ENCODE measurements at places on chromosomes 6 and 20.

DNA sequence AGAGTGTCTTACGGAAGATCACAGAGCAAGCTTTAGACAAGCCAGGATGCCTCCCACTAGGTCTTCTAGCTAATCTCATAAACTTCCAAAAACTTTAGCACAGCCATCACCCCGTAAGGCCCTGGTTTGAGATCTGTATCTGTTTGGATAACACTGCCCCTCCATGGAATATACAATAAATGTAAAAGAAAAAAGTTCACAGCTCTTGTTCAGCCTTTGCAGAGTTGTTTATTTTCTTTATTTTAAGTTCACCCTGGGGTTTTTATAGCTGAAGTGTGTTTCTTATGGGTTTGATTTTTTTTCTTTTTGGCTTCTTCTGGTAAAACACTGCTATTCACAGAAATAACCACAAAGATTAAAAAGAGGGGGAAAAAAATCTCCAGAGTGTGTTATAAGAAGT, 125.6 kb downstream of the EYA2 start:
- no peak for DNase-seq

GRCh38 chr6:42771741-42772100, 10.1 kb upstream of the BICRAL start:
- no peak for DNase-seq

DNA sequence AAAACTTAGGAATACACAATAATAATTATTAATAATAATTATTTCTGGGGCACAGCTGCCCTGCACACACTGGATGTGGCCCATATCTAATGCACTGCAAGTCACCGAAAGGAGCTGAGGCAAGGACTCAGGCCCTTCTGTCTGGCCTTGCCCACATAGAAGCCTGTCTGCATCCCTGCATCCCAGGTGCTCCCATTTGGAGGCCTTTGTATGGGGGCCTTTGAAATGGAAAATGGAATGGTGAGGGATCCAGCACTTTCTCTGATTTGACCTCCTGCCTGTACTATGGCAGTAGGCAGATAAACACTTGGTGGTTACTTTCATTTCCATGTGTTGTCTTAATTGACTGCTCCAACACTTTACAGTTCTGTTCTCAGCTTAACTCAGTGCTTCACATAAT, 75.7 kb upstream of the PTCHD4 start:
- no peak for DNase-seq

GRCh38 chr6:21609881-21610329, 16.4 kb downstream of the SOX4 start:
- no peak for DNase-seq

DNA sequence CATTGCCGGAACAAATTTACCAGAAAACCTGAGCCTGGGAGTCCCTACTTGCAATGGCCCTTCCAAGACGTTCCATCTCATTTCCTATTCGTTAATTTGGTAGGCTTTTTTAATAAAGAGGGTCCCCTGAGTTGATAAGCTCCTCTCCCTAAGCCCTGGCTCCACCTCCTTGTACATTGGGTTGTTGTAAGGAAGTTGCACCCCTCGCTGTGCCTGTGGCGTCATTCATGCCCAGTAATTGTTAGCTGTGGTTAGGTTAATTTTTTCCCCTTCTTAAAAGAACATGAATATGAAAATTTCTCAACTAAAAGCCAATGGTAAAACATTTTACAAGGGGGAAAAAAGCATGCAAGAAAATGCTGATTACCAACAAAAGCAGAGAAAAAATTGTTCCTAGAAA, 91.9 kb downstream of the SLC24A3 start:
- DNase-seq = no peak

DNA sequence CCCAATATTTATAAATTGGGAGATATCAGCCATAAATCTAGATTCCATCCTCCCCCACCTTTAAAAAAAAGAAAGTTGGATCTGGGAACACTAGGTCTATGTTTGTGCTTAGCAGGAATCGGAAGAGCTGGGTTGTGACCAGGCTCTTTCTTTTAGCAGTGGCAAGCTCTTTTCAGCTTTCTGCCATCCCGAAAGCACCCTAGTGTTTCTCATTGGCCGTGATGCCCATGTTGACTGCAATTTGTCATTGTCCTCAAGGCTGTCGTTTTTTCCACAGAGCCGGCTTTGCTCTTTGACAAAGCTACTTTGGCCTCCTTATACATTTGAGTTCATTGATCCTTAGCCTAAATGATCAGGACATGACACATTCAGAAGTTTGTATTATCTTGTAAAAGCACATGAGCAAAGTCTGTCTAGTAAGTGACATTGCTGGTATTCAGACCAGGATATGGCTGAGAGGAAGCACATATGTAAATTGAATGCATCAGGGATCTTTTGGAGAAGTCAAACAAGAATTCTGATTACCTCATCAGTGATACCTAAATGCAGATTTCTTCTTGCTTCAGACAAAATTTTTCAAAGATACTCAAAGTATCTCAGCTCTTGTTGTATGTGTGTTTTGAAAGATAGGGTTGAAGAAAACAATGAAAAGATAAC, 50.1 kb downstream of the CARMIL1 start:
- DNase-seq = no peak

All from stimulated activated CD4-positive, alpha-beta T cell treated with anti-CD3 and anti-CD28 coated beads, TNF-alpha, amount 100 ng/mL, for 4 hours (primary cell).